MG63 (cell line): ENCODE measurements at places on chromosomes 16 and 17. TPM values are rescaled to one million over a fixed set of nuclear protein-coding genes. Genes with fewer than 3 reads are reported as not detected.

- DNase-seq: no peak
Observed at GRCh38 chr16:55326261-55327092, 2.5 kb downstream of the IRX6 start.

GRCh38 chr17:74123866-74124444, 79.5 kb upstream of the RPL38 start:
- no peak for DNase-seq

DNA sequence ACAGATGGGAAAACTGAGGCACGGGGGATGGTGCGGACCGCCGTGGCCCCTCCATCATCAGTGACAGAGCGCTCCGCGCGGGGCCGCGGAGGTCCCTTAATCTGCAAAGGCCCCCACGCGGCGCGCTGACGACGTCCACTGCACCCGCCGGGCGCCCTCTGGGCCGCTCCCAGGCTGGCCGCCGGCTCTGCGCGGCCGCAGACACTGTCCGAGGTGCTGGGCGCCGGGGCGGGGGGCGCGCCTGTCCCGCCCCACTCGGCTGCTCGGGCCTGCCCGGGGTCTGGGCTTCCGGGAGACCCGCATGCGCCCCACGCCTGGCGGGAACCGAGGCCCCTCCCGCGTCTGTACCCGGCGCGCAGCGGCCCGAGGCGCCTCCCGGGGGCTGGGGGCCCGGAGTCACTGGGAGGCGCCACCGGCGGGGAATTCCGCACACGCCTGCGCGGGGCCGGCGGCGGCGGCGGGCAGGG, 550 bp upstream of the RNF213 start:
- DNase-seq: peak; percentile 85

The GP2 gene
- total RNA-seq: not detected in 2 replicates

The TNK1 gene
- not detected in 2 replicates for total RNA-seq
